DMS79 (cell line): ENCODE measurements at places on chromosomes 11 and 22.

- DNase-seq: peak; percentile 53
Measured at GRCh38 chr11:33808228-33808828, 34.0 kb upstream of the FBXO3 start.

DNA sequence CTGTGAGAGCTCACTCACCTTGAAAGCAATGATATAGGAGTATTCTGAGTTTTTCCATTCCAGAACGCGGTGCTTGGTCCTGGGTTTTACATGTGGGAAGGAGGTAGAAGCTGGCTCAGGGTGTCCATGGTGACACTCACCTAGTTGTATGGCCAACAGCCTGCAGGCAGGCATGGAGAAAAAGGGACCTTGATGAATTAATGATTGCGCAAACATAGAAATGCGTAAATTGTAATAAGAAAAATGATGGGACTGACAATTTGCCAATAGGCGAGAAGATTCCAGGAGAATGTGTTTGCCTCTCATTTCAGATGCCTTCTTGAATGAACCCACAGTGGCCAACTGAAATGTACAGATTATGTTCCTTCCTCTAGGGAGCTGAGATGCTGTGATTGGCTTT, 53.4 kb upstream of the MYO18B start:
- no peak for DNase-seq

- DNase-seq: peak; percentile 43
Measured at GRCh38 chr11:122394313-122394712, 261.2 kb upstream of the UBASH3B start.

- DNase-seq: peak; percentile 93
Measured at GRCh38 chr11:27209562-27210005, 153.4 kb downstream of the CCDC34 start.

GRCh38 chr22:47144791-47145425, 382.5 kb downstream of the TBC1D22A start:
- no peak for DNase-seq

DNA sequence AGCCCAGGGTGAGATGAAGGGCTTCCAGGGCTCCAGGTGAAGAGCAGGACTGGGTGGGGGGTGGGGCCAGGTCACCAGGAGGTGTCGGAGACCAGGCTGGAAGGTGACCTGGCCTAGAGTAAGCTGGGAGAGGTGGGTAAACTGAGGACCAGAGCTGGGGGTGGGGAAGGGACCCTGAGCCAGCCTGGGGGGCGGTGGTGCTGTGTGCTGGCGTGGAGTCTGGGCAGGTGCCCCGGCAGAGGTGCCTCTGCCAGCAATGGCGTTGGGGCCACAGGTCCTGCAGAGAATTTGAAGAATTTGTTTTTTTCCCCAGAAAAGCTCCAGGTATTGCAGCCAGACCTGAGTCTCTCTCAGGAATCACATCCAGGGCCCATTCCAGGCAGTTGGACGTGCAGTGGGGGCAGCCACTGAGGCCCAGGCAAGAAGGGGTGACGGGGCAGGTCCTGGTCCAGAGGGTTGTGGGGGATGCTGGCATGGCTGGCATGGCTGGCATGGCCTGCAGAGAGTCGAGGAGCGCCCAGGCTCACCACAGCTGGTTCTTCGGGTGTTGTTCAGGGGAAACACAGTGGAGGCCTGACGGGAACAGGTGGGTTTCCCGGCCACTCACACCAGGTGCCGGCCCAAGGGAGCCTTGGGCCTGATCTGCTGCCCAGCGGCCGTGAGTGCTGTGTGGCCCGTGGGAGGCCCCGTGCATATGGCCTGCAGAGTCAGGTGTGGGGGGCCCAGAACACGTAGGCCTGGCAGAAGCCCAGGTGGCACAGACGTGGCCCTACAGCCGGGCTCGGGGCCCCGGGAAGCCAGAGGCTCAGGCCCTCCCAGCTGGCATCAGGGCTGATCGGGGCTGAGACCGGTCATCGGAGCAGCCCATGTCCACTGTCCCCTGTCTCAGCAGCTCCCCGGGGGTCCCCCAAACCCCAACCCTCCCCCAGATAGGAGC, 6.4 kb upstream of the MUC6 start:
- no peak for DNase-seq

GRCh38 chr11:12469451-12469850, 92.1 kb downstream of the PARVA start:
- DNase-seq: no peak

- no peak for DNase-seq
Measured at GRCh38 chr11:78706551-78706950, 131.9 kb upstream of the NARS2 start.

DNA sequence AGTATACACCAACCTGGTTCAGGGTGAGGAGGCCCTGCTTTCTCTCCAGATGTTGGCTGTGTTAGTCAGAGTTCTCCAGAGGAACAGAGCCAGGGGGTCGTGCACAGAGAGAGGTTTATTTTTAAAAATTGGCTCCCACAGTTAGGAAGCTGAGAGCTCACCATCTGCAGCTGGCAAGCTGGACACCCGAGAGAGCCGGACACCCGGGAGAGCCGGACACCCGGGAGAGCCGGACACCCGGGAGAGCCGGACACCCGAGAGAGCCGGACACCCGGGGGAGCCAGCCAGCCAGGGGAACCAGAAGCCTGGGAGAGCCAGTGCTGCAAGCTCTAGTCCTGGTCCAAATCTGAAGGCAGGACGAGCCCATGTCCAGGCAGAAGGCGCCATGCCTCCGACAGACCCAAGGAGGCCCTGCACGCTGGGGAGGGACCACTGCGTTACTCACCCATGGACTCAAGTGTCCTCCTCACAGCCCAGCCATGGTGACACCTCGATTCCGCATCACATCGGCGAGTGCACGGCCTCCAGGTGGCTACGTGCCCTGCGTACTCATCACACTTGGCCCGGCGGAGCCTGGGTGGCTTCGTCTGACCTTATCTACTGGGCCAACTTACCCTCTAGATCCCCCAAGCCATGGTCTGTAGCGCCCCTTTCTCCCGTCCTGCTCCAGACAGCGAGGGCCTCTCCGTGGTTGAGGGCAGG, 99.0 kb downstream of the BRD1 start:
- no peak for DNase-seq

GRCh38 chr11:12109591-12110196, 696 bp upstream of the MICAL2 start:
- no peak for DNase-seq

DNA sequence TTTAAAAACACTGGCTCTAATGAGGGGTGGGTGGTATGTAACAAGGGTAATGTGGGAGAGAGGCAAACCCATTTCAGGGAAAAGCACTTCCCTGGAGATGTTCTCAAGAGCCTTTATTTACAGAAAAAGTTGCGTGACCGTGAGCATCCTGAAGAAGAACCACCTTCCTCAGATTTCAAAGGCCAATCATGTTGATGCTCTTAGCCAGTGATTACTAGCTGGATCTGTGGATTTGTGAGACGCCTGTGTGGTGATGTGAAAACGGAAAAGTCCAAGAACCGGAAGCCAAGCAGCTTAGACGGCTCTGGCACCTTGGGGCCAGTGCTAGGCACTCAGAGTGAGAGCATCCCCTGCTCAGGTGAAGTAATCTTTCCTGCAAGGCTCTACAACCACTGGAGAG, 12.6 kb upstream of the UBASH3B start:
- DNase-seq: no peak

DNA sequence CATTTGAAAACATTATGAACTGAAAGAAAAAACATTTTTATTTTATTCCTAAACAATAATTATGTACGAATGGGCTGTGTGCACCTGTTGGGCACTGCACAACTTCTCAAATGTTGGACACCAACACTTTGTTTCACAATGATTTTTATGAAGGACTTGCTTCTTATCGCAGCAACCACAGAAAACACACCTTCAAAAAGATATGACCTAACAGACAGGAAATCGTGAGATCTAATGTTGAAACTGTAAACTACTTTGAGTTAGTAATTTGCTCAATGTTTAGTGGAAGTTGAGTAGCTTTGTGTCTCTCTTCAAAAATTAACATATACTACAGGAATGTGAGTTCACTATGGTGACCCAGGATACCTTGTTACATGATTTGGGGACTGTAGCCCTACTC, 98.6 kb downstream of the NXPE2 start:
- no peak for DNase-seq

DNA sequence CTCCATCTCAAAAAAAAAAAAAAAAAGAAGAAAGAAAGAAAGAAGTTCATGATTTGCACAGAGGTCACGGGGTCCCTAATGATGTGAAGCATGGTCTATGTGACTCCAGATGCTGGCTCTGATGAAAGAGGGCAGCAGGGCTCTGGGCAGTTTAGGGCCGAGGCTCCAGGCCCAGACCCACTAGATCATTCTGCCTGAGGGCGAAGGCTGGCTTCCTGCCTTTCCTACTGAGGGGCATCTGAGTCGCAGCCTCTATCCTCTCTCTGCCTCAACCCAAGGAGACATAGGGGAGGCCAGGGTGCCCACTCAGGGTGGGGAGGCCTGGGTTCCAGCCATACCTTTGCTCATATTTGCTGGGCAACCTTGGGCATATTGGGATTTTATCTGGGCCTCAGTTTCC, 4.8 kb downstream of the SLC35E4 start:
- no peak for DNase-seq

DNA sequence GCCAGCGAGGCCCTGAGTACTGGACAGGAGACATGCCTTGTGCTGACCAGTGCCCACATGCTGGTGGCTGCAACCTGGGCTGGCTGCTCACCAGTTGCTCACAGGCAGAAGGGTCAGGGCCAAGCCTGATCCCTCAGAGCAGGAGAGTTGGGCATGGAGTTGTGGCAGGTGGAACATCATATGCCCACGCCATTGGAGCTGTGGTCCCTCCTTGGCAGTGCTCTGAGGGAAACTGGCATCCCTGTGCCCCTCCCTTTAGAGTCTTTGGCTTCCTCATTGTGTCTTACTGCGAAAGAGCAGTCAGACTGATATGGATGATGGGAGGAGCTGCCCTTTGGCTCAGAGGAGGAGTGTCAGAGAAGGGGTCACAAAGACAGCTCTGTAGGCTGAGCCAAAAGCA, 3.1 kb upstream of the MYEOV start:
- DNase-seq: no peak

GRCh38 chr11:101478587-101479369, 105.0 kb downstream of the TRPC6 start:
- DNase-seq: peak; percentile 28

- no peak for DNase-seq
Measured at GRCh38 chr11:86129740-86130540, 61.1 kb upstream of the PICALM start.

DNA sequence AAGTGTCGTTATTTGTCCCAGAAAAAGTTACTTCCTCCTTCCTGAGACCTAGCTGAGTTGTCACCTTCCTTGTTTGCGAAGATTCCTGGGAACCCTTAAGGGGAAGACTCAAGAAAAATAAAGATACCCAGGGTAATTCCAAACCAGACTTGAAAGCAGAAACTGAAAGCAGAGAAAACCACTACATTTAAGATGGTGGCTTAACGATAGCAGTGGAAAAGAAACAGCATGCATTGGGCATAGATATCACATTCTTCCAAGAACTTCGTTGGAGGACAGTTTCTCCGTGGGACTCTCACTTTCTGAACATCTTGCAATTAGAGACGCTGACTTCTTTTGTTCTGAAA, 89.1 kb downstream of the FAM76B start:
- no peak for DNase-seq

GRCh38 chr22:47281126-47282106, 519.0 kb downstream of the TBC1D22A start:
- DNase-seq: peak; percentile 27

DNA sequence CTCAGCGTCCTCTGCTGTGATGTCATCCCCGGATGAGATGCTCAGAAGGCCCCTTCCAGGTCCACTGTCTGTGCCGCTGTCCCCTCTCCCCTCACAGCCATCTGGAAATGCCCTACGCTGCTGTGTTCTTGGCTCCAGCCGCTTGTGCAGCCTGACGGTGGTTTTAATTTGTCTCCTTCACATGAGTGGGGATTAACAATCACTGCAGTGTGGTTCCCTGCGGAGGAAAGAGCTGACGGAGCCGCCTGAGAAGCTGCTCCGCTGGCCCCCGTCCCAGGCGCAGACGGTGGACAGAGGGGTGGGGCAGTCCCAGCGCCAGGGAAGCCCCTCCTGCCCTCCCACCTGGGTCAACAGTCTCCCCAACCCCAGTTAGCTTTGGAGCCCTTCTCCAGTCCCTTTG, 67.5 kb upstream of the PHF21B start:
- peak; percentile 19 for DNase-seq

DNA sequence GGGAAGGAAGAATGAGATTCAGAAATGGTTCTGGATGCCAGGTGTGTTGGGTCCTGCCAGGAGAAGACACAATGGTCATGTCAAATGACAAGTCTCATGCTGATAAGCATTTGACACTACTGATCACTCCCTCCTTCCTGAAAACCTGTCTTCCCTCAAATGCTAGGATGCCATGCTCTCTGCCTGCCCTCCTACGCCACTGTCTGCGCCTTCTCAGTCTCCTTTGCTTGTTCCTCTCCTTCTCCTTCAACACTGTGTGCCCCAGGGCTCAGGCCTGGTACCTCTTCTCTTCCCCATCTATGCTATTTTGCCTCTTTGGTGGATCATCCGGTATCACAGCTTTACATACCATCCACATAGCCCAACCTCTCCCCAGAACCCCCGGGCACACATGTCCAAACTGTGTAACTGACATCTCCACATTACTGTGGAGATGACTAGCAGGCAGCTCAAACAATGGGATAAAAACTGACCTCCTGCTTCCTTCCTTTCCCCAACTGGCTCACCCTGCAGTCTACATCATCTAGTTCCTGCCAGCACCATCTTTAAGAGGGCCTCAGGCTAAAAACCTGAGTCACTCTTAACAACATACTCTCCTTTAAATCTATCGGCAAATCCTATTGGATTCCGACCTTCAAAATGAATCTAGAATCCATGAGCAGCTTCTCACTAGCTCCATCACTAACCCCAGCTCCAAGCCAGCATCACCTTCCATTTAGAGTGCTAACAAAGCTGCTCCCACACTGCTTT, 8.2 kb downstream of the AP1B1 start:
- DNase-seq: no peak

- DNase-seq: no peak
Measured at GRCh38 chr11:69178819-69179482, 23.2 kb downstream of the SMIM38 start.

DNA sequence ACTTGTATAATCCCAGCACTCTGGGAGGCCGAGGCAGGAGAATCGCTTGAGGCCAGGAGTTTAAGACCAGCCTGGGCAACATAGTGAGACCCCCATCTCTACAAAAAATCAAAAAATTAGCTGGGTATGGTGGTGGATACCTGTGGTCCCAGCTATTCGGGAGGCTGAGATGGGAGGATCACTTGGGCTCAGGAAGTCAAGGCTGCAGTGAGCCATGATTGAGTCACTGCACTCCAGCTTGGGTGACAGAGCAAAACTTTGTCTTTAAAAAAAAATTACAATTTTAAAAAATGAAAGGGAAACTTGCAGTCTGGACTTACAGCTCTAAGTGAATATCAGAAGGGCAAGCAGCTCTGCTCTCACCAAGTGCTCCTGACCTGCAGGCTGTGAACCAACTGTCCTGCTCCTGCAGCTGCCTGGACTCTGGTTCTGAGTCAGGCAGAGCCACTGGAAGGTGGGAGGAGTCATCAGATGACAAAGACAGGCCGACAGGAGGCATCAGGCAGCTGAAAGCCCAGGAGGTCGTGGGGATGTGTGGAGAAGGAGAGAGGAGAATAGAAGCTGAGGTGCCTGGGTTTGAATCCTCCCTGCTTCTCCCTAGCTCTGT, 9.6 kb downstream of the SMTNL1 start:
- DNase-seq: no peak

- DNase-seq: no peak
Measured at GRCh38 chr22:21069375-21069774, 23.6 kb downstream of the LRRC74B start.
